ENCODE measurements at places on chromosomes 11 and 22.
A peak's percentile ranks its signal among the peaks of the same experiment; 100 is the strongest.

DNA sequence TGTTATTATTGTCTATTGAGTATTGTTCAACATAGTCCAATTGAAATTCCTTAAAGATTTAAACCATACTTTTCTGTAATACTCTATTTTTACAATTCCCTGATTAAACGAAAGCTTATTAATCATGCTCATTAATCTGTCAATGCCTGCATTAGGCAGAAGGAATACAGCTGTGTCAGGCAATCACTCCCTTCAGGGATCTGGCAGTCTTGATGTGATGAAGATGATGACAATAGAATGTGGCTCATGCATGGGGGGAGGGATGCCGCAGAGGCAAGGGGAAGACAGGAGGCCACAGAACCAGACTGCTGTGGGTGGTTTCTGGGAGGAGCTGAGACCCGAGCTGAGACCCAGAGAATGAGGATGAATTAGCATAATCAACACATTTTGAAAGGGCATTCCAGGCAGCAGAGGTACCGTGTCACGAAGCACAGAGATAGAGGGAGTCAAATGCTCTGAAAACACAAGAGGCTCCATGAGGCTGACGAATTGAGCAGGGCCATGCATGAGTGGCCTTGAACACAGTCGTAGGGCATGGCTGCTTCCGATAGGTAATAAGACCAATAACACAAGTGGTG lies 1075.5 kb downstream of the OPCML start:
- no peak overlapping the region for H3K27ac ChIP-seq
- H3K4me3 ChIP-seq, result no peak overlapping the region
- H3K4me1 ChIP-seq, result no peaks in the 10 kb centered on the region
- no peaks in the 10 kb centered on the region for H3K36me3 ChIP-seq

GRCh38 chr22:41752011-41752970 lies 48.2 kb upstream of the CCDC134 start:
- no peaks in the 10 kb centered on the region for H3K4me1 ChIP-seq
- H3K27ac ChIP-seq, result no peak overlapping the region
- DNase-seq, result peak; percentile 15

GRCh38 chr22:18996376-18996900 lies 60.3 kb upstream of the PRODH start:
- no peak overlapping the region for H3K27ac ChIP-seq
- no peaks in the 10 kb centered on the region for H3K36me3 ChIP-seq
- no peaks in the 10 kb centered on the region for H3K4me1 ChIP-seq
- peaks cover 2% of the 10 kb centered on the region for H3K27me3 ChIP-seq
- no peak overlapping the region for H3K4me3 ChIP-seq

DNA sequence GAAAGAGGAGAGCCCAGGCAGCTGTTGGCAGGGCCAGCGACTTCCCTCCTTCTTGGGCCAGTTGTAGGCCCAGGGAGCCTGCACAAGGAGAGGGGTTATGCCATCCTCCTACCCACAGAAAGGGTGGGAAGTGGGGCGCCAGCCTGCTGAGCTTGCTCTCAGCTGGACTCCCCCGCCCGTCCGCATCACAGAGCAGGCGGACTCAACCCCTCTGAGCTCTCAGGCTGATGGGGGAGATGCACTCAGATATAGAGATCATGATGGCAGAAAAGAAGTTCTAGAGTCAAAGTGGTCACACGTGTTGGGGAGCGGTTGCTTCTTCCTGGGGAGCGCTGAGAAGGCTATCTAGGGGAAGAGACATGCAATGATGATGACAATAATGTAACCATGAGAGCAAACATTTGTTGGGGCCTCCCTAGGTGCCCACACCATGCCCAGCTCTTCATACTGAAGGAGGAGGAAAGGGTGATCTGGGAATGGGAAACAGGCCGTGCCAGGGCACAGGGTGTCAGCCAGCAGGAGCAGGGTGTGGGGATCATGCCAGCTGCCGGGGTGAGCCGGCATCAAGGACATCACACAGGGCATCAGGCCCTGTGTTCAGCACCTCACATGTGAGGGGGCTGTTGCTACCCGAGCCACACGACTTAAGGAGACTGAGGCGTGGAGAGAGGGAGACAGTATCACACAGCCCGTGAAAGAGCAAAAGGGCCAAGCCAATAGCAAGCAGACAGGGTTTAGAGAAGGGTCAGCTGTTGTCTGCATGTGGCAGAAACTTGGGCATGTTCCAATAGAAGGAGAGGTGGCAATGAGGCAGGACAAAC lies 7.7 kb downstream of the SLC35E4 start:
- H3K27me3 ChIP-seq, result no peaks in the 10 kb centered on the region
- DNase-seq, result no peak
- H3K4me1 ChIP-seq, result no peaks in the 10 kb centered on the region
- H3K27ac ChIP-seq, result no peak overlapping the region
- H3K36me3 ChIP-seq, result no peaks in the 10 kb centered on the region
- H3K4me3 ChIP-seq, result no peak overlapping the region

GRCh38 chr22:23202812-23203451 lies 22.6 kb downstream of the BCR start:
- H3K27ac ChIP-seq, result no peak overlapping the region
- no peaks in the 10 kb centered on the region for H3K27me3 ChIP-seq
- no peaks in the 10 kb centered on the region for H3K4me1 ChIP-seq
- peaks cover 13% of the 10 kb centered on the region for H3K36me3 ChIP-seq
- no peak overlapping the region for H3K4me3 ChIP-seq

GRCh38 chr22:30922151-30922611 lies 46.4 kb downstream of the MORC2 start:
- peak; percentile 77 for DNase-seq
- H3K27me3 ChIP-seq, result no peaks in the 10 kb centered on the region
- peaks cover 14% of the 10 kb centered on the region for H3K4me1 ChIP-seq
- H3K36me3 ChIP-seq, result peaks cover 23% of the 10 kb centered on the region

DNA sequence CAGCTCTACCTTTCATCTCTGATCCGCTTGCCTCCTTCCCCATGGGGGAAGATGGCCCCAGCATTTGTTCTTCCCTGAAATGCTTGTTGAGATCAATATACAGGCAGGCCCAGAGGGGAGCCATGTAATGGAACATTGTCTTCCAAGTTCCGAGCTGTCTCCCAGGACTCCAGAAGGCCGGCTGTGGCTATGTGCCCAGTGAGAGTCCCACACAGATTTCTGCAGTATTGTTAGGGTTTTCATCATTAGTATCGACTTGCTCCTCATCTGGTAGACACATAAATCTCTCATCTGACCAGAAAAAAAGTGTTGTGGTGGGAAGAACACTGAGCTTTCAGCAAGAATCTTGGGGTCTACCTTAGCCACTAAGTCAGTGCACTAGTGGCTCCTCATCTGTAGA lies 163.4 kb downstream of the TRIM29 start:
- H3K36me3 ChIP-seq, result no peaks in the 10 kb centered on the region
- H3K27ac ChIP-seq, result no peak overlapping the region
- no peaks in the 10 kb centered on the region for H3K4me1 ChIP-seq
- H3K27me3 ChIP-seq, result no peaks in the 10 kb centered on the region
- no peak for DNase-seq

GRCh38 chr11:117944554-117944953 lies 15.4 kb upstream of the TMPRSS13 start:
- H3K27me3 ChIP-seq, result no peaks in the 10 kb centered on the region
- DNase-seq, result no peak
- no peak overlapping the region for H3K4me3 ChIP-seq

GRCh38 chr11:16160146-16160545 lies 196.2 kb downstream of the SOX6 start:
- H3K27me3 ChIP-seq, result no peaks in the 10 kb centered on the region
- DNase-seq, result no peak
- no peaks in the 10 kb centered on the region for H3K4me1 ChIP-seq
- H3K36me3 ChIP-seq, result no peaks in the 10 kb centered on the region
- no peak overlapping the region for H3K4me3 ChIP-seq
- H3K27ac ChIP-seq, result no peak overlapping the region

DNA sequence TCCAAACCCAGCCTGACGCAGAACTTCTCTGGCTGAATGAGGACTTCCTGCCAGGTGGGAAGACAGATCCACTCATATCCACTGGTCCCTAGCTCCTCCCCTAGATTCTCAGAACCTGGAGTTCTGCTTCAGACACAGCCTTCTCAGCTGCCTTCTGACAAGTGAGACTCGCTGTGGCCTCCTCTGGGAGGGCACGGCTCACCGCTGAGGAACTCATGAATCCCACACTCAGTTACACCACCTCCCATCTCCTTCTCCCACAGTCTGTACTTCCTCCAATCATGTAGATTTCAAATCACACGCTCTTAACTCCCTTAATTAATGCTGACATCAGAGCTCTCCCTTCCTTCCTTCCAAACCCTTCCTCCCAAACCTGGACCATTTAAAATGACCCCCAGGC lies 86.4 kb upstream of the TMEM45B start:
- H3K4me3 ChIP-seq, result no peak overlapping the region
- H3K36me3 ChIP-seq, result no peaks in the 10 kb centered on the region
- no peaks in the 10 kb centered on the region for H3K27me3 ChIP-seq
- H3K27ac ChIP-seq, result no peak overlapping the region
